ENCODE measurements at places on chromosomes 13 and 19.

DNA sequence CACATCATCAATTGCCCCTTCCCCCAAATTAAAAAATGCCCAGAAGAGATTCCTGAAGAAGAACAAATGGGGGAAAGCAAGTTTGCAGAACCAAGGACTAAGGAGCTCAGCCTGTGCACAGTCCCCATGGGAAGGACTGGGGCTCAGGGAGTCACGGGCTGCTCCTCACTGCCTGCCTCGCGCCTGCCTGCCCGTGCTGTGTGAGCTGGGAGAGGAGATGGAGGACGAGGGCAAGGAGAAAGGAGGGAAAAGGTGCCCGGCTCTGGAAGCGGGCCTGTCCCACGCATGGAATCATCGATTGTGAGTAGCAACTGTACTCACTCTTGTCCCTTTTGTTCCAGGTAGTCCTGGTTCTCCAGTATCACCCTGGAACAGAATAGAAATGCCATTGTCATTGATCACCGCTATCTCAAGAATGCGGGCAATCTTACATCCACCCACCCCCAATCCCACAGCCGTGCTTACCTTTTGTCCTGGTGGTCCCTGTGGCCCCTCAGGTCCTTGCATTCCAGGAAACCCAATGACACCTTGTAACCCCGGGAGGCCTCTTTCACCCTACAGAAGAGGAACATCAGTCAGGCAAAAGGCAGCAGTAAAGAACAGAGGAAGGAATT lies 93.4 kb downstream of the COL4A1 start:
- DNase-seq, result no peak

GRCh38 chr13:90947976-90948375 lies 399.5 kb upstream of the MIR17HG start:
- DNase-seq, result no peak

GRCh38 chr13:37648609-37649008 lies 50.0 kb upstream of the POSTN start:
- no peak for DNase-seq

- no peak for DNase-seq
These were observed 809.0 kb upstream of the SLITRK5 start for GRCh38 chr13:86862137-86862536.

DNA sequence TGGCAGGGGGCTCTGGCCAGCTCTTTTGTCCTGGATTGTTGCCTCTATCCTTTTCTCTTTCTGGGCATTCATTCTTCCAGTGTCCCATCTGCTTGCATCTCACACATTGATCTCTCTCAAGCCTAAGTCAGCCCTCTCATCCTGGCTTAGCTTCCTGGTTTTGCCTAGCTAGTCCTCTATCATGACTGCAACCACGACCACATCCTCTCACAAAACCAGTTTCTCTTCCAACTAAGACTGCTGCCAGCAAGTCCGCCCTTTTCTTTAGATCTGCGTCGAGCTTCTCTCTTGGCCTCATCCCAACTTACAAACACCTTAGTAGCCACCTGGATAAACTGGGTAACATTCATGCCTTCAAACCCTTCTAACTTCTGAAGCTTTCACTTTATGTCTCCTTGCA lies 212.2 kb upstream of the HTR2A start:
- DNase-seq, result no peak

GRCh38 chr19:42303101-42303464 lies 659 bp upstream of the PAFAH1B3 start:
- no peak for DNase-seq

GRCh38 chr19:47348819-47349795 lies at the start of gene DHX34:
Gene DHX34 (plus strand): TSS chr19:47349315. CDS start chr19:47353031, 3,716 bp downstream.
- peak; percentile 98 for DNase-seq

DNA sequence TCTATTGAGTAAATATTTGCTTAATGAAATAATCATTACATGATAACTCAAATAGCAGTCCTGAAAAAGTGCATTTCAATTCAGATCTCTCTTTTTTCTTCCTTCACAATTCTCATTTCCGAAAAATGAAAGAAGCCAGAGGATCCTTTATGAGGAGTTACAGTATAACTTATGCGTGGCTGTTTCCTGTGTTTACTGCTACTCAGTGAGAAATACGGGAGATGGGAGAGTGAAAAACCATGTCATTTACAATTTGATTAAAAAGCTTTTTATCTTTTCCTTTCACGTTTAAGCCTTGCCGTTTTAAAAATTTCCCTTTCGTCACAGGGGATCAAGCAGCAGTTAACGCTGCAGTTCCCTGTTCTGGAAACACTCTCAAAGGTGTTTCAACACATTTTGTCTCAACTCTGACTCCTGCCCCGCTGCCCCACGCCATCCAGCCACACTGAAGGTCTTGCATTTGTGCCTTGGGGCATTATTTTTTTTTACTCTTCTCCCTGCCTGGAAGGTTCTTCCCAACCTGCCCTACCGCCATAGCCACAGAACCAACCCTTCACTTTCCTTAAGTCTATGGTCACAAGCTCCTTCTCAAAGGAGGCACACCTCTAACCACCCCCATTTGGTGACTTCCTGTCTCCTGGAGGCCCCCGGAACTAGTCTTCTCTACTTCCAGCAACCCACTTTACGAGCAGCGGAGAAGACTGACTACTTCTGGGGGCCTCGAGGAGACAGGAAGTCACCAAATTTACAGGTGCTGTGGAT lies 17.0 kb downstream of the KL start:
- DNase-seq, result no peak

GRCh38 chr19:41956621-41957020 lies 2.5 kb downstream of the RABAC1 start:
- no peak for DNase-seq

- no peak for DNase-seq
These were observed 16.9 kb upstream of the TEX29 start for GRCh38 chr13:111303559-111303958.

DNA sequence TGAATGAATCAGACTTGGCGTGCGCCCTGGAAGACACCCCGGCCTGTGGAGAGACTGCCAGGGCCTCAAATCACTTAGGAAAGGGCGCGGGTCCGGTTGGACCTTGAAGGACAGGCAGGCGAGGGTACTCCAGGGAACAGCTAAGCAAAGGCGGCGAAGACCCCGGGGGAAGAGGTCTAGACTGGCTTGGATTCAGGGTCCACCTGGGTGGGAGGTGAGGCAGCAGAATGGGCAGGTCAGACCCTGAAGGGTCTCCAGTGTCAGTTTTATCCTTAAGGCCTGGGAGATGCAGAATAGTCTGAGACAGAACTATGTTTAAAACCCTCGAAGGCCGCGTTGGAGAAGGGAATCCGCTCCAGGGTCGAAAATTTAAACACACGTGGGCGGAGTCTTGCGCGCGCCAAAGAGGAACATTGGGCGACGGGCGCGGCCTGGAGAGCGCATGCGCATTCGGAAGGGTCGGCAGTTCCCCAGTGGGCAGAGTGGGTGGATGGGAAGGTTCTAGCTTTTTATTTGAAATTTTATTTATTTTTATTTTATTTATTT lies 567 bp upstream of the SMG9 start:
- DNase-seq, result peak; percentile 60

GRCh38 chr19:44746946-44747738 lies 1.4 kb upstream of the BCL3 start:
- DNase-seq, result peak; percentile 89

DNA sequence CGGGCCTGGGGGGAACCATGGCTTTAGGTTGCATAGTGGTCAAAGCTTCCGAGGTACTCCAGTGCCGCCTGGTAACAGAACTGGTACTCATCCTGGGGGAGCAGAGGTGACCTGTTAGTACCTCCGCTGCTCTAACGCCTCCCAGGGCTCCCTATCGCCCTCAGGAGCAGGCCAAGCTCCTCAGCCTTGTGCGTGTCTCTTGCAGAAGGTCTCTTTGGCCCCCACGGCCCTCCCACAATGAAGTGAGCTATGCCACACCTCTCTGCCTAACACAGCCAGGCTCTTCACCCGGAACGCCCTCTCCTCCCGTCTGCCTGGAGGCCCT lies 133.9 kb downstream of the PTPRS start:
- DNase-seq, result no peak

DNA sequence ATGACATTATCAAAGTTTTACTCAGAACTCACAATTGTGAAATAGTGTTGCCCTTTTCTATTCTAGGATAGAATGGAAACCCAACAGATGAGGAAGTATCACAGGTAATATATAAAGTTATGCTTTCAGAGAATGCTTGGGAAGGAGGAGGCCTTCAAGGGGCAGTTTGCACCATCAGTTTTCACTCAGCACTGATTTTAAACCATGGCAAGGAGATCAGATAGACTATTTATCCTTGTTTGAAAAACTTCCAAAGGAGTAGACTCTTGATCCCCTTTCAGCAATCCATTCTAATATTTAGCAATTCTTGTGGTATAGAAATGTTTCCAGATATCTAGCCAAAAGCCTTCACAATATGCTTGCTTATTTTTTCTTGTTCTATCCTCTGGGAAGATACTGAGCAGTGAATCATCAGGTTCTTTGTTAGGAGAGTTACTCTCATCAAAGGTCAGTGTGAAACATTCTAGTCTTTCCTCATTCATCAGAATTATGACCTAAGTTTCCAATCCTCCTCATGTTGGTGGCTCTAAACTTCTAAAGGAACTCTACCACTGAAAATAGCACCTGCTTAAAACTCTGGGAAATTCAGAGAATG lies 3.8 kb downstream of the GPC6 start:
- no peak for DNase-seq

- DNase-seq, result no peak
These were observed 74.4 kb downstream of the KCNRG start for GRCh38 chr13:50089633-50090032.

DNA sequence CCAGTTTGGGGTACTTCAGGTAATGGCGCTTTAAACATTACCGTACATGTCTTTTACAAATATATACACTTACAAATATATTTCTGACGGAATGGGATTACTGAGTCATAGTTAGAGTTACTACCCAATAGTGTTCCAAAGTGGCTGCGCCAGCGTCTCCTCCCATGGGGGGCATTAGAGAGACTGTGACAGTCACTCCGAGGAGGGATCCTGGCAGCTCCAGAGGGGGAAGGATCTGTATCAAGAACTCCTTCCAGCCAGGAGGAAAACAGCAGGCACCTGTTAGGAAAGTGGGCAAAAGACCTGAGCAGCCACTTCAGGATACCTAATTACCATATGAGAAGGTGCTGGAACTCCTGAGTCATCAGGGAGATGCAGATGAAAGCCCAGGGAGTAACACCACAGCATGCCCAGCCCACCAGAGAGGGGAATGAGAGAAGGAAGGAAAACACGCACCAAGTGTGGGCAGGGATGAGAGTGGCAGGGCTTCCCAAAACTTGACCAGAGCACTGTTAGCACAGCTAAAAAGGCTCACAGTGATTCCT lies 52.9 kb downstream of the SLC7A9 start:
- no peak for DNase-seq

Measured in stimulated activated CD4-positive, alpha-beta T cell treated with anti-CD3 and anti-CD28 coated beads, Interleukin-1b, Interleukin-23, amount 100 ng/mL, for 1 hour (primary cell).